ENCODE measurements at places on chromosomes 3 and 15.

DNA sequence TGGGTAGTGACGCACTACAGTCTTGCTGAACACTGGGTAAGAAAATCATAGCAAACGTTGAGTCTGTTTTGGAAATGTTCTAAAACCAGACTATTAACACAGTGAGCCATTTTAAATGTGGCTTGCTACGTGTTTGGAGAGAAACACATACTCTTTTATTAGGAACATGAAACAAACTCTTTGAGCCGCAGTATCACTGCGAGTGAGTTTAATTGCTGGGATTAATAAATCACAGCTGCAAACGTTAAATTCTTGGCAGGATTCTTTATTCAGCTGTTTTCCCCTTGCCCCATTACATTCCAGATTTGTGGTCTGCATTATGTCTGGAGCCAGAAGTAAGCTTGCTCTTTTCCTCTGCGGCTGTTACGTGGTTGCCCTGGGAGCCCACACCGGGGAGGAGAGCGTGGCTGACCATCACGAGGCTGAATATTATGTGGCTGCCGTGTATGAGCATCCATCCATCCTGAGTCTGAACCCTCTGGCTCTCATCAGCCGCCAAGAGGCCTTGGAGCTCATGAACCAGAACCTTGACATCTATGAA is 33.6 kb downstream of the BTD start:
- no peak for DNase-seq

GRCh38 chr3:138434276-138434874 is at the start of gene ESYT3:
Gene ESYT3, plus strand, starts transcription at chr3:138434616. Its CDS starts 183 bp downstream, at chr3:138434799.
- peak; percentile 84 for DNase-seq

- DNase-seq, result no peak
Observed at GRCh38 chr3:195153653-195154052, 117.3 kb downstream of the XXYLT1 start.

DNA sequence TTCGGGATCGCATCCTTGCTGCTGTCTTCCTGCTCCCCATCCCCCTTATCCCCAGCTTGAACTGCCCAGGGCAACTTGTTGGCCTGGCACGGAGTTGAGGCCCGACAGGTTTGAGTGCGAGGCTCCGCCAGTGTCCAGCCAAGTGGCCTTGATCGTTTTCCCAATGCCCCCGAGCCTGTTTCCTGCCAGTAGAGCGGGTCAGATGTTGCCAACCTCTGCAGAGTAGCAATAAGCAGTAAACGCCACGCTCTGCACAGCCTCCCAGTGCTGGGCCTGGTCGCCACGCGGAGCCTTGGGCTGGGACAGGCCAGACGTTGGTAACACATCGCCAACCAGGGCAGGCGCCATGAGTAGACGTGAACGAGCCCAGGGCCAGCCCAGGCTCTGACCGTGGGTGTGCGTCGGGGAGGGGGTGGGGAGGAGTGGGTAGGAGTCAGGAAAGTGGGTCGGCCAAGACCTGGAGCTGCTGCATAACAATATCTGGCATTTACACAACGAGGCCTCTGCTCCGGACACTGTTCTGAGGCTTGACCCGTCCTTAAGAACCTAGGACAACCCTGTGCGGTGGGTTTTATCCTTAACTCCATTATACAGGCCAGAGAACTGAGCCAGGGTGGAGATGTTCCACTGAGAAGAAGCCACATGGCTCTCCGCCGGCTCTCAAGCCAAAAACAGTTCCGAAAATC is 444 bp upstream of the ABHD14A start:
- DNase-seq, result no peak

GRCh38 chr3:100710261-100710968 is 1.1 kb downstream of the TFG start:
- peak; percentile 75 for DNase-seq

GRCh38 chr15:65517866-65518207 is 348 bp upstream of the DPP8 start:
- DNase-seq, result no peak

DNA sequence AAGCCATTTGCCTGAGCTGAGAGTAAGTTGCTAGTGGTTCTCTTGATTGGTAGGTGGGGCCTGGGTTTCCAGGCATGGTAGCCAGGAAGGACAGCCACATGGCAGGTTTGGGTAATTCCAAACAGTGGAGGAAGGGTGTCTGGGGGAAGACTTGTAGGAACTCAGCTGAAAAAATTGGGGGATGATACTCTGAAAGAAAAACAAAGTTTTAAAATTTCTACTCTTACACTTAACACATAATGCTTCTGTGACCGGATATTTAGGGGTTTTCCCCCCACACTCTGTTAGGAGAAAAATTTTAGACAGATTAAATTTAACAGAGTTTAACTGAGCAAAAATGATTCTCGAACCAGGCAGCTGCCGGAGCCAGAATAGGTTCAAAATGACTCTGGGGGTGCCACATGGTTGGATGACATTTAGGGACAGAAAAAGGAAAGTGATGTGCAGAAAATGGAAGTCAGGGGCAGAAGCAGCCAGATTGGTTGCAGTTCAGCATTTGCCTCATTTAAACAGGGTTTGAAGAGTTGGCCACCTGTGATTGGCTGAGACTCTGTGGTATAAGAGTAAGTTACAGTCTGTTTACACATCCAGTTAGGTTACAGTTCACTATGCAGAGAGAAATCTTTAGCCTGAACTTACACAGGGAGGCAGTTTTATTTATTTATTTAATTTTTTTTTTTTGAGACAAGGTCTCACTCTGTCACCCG is 8.1 kb downstream of the B2M start:
- no peak for DNase-seq

DNA sequence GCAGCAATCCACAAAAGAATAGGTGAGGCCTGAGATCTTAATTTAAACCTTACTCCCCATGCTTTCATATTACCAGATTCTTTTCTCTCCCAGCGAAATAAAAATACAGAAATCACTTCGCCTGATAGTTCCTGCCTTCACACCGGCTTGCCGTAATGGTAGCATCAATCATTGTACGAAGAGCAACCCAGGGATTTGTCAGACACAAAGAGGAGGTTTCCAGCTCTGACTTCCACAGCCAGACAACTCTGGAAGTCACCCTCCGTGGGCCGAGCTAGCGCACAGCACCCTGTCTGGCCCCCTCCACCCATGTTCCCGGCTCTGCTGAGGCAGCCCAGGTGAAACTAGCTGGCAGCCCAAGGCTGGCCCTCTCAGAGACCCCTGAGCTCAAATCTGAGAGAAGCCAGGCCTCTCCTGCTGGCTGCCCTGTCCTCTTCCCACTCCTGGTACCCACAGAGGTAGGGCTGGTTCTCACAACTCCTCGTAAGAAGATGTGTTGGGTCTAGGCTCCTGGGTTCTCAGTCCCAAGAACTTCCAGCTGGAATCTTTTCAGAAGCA is 156.9 kb upstream of the BNIP2 start:
- no peak for DNase-seq

- no peak for DNase-seq
Observed at GRCh38 chr15:58344213-58345070, 87.3 kb upstream of the LIPC start.

- DNase-seq, result no peak
Observed at GRCh38 chr3:190378240-190378891, 9.6 kb upstream of the CLDN16 start.

DNA sequence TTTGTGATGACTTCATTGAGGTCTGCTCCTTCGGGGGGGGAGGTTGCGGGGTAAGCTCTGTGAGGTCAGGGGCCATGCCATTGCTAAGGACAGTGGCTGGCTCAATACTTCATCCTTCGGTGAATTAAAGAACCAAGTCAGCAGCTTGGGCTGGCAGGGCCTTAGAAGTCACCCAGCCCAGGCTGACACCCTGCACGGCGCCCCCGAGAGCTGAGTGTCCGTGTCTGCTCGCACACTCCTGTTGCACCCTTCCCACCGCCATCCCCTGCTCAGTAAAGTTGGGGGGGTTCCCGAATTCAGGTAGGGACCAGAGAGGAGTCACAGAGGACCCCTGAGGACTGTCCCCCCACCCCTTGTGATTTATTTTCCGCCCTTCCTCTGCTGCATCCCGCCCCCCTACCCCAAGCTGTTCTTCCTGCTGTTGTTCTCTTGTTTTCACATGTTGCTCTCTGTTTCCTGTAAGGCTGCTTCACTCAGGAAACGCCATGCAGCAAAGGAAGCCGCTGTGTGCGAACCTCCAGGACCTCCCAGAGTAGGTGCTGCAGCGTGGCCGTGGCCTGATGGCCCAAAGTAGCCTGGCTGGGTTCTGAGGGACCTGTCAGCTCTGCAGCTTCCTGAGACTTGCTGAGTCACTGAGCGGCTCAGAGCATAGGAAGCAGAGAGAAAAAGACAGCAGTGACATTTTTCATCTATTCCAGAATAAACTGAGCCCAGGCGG is 14.4 kb downstream of the EFCC1 start:
- peak; percentile 37 for DNase-seq

- no peak for DNase-seq
Observed at GRCh38 chr3:4841225-4841624, 138.0 kb upstream of the BHLHE40 start.

GRCh38 chr15:25894371-25894902 is 31.3 kb upstream of the ATP10A start:
- DNase-seq, result no peak

DNA sequence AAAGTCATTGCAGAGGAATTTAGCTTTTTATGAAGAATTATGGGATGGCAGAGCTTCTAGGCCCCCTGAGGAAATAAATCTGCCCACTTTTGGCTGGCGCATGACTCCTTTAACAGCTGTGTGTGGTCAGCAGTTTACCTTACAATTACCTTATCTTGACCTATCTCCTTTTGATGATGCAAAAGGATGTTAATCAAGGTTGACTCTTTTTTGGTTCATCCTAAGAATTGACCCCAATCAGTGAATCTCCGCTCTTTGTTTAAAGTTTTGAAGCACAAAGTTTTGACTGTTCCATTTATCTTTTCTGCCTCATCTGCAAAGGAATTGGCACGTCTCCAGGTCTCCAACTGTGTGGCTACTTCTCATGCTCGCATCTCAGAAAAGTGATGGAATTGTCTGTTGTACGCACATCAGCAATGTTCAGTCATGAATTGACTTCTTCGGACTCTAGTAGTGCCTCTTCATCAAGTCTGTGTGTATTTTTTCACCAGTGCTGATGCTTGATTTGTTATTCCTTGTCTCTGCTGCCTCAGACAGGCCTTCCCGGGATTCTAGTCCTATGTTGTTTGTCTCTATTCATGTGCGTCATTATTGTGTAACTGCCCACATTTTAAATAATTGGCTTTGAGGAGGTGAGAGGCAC is 196.2 kb upstream of the CFAP20DC start:
- DNase-seq, result peak; percentile 31

DNA sequence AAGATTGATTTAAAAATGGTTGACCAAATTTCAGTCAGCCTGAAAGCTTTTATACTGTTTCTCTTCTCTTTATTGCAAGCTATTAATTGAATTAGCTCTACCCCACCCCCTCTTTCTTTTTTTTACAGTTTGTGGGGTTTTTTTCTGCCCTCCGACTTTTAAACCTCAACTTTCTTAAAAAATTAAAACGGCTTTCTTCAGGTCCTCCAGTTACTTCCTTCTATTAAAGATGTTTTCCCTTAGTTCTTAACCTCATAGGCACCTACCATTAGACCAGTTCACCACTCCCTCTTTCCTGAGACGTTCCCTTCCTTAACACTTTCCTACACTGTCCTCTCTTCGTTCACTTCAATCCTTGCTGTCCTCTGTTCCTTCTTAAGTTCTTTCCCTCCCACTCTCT is 52.4 kb downstream of the ATP8B4 start:
- DNase-seq, result no peak

DNA sequence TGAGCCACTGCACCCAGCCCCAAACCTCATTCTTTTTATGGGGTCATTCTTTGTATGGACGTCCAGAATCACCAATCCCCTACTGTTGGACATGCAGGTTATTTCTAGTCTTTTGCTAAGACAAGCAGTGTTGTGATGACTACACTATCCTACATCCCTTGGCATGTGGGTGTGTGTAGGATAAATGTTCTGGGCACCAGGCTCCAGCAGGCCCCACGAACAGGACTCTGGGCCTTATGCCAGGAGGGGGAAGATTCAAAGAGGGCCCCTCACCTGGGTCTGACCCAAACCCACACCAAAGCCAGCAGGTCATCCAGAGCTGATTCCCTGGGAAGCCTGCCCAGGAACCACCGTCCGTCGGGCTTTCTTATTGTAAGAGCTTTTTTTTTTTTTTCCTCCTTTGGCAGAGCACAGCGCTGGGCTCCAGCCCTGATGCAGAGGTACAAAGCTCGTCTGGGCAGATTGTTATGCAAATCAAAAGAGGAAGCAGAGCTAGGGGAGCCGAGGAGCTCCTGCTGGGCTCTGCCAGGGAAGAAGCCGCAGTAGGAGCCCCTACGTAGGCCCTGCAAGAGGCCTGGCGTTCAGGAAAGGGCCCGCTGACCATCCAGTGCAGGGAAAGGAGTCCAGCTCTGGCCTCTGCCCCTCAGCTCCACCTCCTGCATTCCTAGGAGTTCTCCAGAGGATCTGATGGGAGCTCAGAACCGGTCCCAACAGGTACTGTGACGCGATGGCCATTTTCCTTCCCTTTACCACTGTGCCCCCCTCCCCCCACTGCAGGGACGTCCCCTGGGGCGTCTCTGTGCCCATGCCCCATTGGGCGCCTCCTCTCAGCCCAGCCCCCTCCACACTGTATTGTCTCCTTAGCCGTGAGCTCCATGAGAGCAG is 29.0 kb upstream of the FURIN start:
- peak; percentile 91 for DNase-seq

DNA sequence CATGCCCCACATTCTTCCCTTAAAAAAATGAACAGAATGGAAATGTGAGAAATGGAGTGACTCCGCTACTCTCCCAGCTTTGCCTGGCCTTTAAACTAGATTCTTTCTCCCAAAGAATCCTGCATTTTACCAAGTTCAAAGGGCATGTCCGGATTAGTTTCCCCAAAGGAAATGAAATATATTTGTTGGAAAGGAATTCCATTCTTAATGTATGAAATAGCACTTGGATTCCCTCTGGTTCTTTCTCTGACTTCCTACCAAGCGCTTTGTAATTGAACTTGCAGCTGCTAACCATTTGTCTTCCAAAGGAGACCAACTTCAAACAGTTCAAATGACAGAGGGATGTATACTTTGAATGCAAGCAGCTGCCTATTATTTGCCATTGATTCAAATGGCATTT is 18.9 kb downstream of the MAP2K1 start:
- no peak for DNase-seq

DNA sequence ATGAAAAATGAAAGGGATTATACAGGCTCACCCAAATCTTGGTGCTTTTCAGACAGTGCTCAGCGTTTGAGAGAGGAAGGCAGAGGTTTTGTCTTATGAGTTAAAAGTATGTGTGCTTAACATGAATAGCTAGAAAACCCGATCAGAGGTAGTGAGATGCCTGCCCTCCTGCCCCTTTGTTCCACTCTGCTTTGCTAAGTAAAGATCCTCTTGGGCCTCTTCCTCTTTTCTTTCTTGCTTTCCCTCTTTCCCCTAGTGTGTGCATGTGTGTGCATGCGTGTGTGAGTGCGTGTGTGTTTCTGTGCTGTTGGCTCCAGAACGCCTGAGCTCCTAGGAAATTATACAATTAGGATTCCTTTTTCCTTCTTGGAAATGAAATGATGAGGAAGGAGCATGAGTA is 261.3 kb upstream of the NR2E3 start:
- no peak for DNase-seq

All from mesendoderm (in vitro differentiated cells).